Skin of body (tissue), 3 donors: ENCODE measurements at places on chromosomes 11 and 22. TPM values are rescaled to one million over a fixed set of nuclear protein-coding genes. Genes with fewer than 3 reads are reported as not detected.

DNA sequence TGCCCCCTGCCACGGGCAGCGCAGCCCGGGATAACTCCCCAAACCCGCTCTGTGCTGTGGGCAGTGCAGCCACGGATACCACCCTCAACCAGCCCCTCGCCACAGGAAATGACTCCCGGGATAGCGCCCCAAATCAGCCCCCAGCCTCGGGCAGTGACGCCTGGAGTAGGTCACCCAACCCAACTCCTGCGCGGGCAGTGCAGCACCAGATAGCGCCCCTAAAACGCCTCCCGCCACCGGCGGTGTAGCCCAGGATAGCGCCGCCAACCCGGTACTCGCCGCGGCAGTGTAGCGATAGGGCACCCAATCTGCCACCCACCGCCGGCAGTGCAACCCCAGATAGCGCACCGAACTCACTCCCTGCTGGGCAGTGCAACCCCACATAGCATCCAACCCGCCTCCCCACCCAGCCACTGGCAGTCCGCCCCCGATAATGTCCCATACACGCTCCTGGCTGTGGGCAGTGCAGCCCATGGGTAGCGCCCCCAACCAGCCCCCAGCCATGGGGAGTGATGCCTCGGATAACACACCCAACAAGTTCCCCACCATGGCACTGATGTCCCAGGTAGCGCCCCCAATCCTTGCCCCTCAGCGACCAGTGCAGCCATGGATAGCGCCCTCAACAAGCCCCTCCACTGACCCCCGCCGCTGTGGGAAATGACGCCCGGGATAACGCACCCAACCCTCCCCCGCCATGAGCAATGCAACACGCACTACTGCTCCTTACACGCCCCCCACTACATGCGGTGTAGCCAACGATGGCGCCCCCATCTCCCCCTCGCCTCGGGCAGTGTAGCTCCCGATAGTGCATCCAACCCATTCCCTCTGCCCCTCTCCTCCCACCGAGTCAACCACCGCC lies 1.5 kb downstream of the RFPL2 start:
- no peak for DNase-seq

DNA sequence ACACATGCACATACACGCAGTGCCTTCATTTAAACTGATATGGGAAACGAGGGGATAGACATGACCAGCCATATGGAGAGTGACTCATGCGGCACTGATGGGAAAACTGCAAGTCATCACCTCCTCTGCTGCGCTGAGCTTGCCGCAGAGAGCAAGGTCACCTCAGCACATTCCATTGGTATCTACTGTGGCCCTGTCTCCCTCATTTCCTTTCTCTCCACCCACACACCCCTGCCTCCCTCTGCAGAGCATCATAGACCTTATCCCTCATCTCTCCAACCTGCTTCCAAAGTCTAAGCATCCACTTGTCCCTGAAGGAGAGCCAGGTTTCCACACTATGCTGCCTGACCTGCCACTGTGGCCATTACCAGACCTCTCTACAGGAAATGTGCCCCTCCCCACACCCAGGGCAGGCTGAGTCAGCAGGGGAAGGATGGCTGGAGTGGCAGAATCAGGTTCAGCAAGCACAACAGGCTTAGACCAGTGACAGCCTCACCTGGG lies 116.9 kb upstream of the SNX19 start:
- DNase-seq = no peak

GRCh38 chr11:75632962-75633361 lies 35.9 kb downstream of the MAP6 start:
- DNase-seq = no peak

- DNase-seq = no peak
These were observed 12.0 kb downstream of the STIM1 start for GRCh38 chr11:3867209-3868091.

DNA sequence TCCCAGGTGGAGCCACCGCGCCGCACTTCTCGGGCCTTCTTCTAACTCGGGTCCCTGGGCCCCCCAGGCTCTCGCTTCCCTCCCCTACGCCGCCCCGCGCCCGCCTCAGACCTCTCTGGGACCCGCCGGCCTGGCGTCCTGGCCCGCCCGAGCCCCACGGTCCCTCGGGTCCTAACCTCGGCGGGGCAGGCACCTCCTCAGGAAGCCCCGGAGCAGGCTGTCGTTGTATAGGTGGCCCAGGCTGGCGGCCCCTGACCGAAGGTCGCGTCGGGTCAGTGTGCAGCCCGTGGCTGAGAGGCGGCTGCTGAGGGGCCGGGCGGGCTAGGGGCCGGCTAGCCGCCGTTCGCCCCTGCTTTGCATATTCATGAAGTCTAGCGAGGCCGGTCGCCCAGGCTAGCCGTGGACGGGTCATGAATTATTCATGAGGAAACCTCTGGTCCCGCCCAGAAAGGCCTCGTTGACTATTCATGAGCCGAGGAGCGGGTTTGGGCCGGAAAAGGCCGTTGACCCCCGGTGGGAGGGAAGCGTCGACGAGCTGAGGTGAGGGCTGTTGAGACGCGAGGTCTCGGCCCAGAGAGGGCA lies at the start of gene HORMAD2:
HORMAD2 (plus strand) TSS at position 513 of the 582 bp plus-strand sequence. CDS start 13,489 bp downstream, outside the sequence.
- DNase-seq = no peak

Gene LPXN
- total RNA-seq = 3.5 TPM

Gene P2RX6
- total RNA-seq = 0.59 TPM

Gene SYCE3
- not detected for total RNA-seq

Gene IFT27
- total RNA-seq = 12.8 TPM
